Activated gamma-delta T cell treated with Interleukin-2 at 50 U/mL for 16 hours (primary cell): ENCODE measurements at places on chromosomes 16 and 17.
A peak's percentile ranks its signal among the peaks of the same experiment; 100 is the strongest.

DNA sequence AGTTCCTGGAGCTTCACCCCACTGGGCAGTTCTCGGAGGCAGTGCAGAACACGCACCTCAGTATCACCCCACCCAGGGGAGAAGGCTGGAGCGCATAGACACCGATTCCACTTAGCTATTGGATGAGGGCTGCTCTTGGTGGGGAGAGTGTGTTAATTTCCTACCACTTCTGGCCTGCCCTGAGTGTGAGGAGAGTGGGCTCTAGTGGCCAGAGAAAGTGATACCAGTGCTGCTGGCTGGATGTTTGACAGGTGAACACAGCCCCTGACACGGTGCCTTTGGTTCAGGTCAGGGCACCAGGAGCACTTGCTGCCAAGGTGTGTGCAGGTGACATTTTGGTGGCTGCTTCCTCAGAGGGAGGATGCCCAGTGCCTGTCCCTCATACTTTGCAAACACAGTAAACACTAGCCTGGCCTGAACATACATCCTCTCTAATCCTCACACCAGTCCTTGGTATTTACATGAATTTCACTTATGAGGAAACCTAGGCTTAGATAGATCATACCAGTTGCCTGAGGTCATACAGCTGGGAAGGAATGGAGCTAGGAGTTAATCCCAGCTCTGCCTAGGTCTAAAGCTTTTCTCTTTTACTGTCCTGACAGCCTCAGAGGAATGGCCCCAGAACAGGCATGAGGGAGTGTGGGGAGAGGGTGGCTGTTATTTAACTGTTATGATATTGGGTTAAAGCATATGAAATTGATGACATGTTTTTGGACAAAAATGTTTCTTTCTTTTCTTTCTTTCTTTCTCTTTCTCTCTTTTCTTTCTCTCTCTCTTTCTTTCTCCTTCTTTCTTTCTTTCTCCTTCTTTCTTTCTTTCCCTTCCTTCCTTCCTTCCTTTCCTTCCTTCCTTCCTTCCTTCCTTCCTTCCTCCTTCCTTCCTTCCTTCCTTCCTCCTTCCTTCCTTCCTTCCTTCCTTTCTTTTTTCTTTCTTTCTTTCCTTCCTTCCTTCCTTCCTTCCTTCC lies 21.0 kb upstream of the ITGAX start:
- DNase-seq = peak; percentile 22

DNA sequence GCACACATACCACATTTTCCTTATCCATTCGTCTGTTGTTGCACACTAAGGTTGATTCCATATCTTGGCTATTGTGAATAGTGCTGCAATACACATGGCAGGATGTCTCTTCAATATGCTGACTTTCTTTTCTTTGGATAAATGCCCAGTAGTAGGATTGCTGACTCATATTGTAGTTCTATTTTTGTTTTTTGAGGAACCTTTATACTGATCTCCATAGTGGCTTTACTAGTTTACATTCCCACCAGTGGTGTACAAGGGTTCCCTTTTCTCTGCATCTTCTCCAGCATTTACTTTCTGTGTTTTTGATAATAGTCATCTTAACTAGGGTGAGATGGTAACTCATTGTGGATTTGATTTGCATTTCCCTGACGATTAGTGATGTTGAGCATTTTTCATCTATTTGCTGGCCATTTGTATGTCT lies 118.1 kb downstream of the STXBP4 start:
- DNase-seq = no peak

DNA sequence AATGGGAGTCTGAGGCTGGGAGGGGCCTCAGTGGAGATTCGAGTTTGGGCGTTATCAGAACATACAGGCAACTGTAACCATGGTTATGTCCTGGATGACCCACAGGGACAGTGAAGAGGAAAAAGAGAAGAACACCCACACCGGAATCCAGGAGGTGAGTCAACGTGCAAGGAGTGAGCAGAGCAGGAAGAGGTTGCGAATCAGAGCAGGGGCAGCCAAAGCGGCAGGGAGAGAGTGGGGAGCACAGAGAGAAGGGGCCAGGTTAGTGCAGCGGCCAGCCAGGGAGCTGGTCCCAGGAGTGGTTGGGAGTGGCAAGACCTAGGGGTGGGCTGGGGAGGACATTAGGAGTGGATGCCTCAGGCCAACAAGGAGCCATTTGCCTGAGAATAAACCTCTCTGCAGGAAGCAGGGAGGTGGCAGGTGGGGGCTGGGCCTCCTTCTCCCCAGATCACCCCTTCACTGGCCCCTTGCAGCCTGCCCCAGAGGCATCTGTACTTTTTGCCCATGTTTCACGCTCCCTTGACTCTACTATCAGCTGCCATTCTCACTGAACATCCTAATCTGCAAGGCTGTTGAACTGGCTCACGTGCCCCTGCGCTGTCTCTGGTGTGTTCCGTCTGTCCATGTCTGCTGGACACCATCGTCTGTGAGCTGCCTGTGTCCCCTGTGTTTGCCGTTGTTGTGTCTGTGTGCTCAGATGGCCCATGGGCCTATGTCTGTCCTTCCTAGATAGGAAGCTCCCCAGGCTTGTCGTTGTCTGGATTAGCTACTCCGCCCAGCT lies 5.1 kb downstream of the KRT13 start:
- no peak for DNase-seq

DNA sequence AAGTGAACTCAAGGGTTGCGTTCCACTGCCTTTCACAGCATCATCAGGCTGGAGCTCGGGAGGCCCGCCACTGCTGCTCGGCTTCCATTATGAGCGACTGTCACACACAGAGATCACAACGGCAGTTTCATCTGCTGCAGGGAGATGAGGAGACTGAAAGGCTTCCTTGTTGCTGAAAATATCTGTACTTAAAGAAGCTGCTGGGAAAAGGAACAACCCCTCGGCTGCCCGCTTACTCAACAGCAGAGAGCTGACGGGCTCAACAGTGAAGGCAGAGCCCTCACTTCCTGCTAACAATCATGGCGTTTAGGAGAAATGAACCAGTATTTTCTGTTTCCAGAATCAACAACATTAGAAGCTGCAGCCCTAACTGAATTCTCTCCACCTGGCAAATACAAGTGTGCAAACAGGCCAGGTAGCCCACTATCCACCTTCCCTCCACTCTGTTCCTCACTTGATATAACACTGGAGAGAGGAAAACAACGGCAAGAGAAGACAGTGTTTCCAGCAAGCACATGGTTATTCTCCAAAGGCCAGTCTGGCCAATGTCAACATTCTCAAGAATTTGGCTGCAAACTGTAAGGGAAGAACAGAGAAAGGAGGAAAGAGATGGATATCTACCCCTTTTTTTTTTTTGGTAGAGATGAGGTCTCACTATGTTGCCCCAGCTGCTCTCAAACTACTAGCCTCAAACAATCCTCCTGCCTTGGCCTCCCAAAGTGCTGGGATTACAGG lies 33.7 kb downstream of the MBTPS1 start:
- no peak for DNase-seq

DNA sequence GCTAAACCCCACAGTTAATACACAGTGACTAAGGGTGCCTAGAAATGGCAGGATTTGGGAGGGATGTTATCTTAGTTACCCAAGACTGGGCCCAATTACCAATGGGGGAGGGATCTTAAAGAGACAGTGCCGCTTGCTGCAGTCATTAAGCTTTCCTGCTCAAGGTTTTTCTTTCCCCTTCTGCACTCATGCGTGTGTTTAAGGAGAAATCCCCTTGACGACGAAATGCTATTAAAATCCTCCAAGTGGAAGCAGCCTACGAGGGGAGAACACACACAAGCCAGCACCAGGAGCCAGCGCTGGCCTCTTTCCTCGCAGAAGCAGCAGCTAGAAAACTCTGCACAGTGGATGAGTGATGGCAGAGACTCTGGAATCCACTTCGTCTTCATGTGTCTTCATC lies 22.0 kb downstream of the SALL1 start:
- DNase-seq = no peak

DNA sequence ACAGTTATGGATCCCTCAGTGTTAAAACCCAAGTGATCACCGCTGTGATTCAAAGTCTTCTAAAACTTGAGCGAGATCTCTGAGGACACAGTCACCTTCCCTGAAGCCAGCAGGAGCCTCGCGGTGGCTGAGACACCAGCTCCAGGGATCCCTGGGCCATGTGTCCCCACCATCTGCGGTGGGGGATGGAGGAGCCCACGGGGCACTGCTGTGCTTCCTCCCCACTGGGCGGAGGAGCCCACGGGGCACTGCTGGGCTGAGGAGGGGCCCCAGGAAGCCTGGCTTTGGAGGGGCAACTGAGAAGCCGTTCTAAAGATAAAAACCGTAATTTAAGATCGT lies 65.7 kb upstream of the METRNL start:
- no peak for DNase-seq

GRCh38 chr17:9456330-9456729 lies 119.3 kb downstream of the STX8 start:
- DNase-seq = no peak

DNA sequence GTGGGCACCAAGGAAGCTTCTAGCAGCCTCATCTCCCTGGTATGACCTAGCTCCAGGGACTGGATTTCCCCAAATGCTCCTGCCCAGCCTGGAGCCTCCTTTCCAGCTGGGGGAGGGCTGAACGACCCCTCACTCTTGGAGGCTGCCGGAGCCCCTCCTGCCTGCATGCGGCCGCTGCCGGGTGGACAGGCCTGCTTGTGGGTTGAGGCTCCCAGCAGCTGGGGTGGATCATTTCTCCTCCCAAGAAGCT lies 213.6 kb downstream of the SEC14L1 start:
- peak; percentile 3 for DNase-seq

GRCh38 chr17:59361916-59362810 lies 30.7 kb downstream of the YPEL2 start:
- peak; percentile 33 for DNase-seq

GRCh38 chr17:27294689-27295630 lies 1.0 kb downstream of the WSB1 start:
- DNase-seq = peak; percentile 41

GRCh38 chr17:382644-383533 lies 30.3 kb upstream of the RPH3AL start:
- no peak for DNase-seq

- no peak for DNase-seq
Observed at GRCh38 chr16:25066426-25066746, 45.2 kb upstream of the LCMT1 start.

- no peak for DNase-seq
Observed at GRCh38 chr17:12395733-12396354, 269.8 kb upstream of the MYOCD start.
